NCI-H2081 treated with DMSO at 0.1 percent for 48 hours (cell line): ENCODE measurements at places on chromosomes 3 and 15.

DNA sequence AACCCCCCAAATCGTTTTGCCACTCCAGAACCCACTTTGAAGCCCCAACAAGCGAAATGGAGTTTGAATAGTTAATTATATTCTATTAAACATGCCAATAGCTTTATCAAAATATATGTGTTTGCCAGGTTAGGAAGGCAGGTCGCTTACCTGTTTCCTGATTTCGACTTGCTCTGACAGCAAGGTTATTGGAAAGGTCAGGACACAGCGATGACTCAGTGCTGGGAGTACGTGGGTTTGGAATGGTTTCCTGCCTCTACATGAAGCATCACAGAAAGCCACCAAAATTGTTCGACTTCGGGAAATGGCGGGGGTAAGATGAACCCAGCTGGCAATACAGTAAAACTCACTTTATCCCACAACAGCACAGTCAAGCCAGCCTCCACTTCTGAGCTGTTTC, 135.6 kb upstream of the ABI3BP start:
- DNase-seq: no peak

DNA sequence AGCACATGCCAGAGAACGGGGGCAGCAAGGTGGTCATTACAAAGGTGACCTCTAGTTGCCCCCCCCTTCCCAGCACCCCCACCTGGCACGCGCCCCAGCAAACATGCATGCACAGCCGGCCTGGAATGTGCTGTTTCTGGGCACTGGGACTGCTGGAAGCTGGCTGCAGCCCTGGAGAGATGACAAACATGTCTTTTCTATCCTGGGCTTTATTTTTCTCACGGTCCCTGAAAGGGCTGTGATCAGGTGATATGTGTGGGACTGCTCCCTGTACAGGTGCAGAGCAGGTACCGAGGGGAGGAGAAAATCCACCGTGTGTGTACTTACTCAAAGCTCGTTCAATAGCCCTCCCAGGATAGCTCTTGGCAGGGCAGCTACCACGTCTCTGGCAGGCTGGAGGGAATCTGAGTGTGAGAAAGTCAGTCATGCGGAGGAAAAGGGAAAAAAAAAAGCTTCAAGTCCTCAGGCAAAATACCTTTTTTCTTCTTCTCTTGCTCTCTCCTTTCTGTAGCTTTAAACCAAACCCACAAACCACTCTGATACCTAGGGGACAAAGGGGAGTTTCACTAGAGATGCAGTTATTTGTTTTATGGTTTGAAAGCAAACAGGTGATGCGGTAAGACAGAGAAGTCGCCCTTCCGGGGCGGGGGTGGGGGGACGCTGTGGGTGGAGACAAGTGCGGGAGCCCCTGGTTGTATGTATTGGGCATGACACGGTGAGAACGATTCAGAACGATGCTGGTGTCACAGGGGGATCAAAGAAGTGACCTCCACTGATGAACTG, 5.0 kb upstream of the HES1 start:
- DNase-seq: peak; percentile 74

DNA sequence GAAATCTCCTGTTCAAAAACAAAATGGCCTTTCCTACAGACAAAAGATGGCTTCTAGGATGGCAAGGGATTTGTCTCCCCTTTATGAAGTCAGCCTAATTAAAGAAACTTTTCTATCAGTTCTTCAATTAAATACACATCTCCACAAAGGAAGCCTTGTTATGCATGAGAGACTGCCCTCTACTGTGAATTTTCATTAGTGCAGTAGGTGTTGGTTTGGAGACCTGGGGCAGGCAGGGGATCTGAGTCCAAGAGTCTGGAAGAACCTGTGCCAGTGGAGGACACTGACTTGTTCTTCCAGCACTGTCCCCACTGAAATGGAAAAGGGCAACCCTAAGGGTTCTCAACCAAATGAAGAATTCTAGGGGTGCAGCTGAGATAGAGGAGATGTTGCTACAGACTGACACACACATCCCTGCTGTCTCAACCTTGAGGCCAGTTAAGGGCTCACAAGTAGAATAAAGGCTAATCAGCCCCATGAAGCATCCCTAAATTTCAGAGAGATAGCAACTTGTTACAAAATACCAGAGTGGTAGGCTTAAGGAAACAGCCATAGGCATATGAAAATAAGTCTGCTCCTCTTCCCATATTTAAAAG, 174.0 kb upstream of the PRICKLE2 start:
- no peak for DNase-seq

DNA sequence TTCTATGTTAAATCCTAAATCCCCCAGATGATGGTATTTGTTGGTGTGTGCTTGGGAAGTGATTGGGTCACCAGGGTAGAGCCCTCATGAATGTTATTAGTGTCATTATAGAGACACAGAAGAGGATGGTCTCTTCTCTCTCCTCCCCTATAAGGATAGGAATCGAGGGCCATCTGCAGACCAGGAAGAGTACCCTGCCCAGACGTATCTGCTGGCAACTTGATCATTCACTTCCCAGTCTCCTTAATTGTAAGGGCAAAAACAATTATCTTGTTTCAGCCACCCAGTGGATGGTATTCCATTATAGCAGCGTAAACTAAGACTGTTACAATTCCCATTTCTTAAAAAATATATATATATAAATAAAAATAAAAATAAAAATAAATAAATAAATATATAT, 892.2 kb downstream of the SI start:
- DNase-seq: no peak

GRCh38 chr3:127065561-127066290, 82.8 kb downstream of the PLXNA1 start:
- DNase-seq: no peak

- DNase-seq: no peak
These were observed 100.6 kb upstream of the PRR20G start for GRCh38 chr3:127388427-127388826.
